Tibial nerve (tissue), 4 donors: ENCODE measurements at places on chromosomes 2 and 18.

GRCh38 chr2:7027956-7028655 is 110.9 kb downstream of the RNF144A start:
- no peak for DNase-seq

DNA sequence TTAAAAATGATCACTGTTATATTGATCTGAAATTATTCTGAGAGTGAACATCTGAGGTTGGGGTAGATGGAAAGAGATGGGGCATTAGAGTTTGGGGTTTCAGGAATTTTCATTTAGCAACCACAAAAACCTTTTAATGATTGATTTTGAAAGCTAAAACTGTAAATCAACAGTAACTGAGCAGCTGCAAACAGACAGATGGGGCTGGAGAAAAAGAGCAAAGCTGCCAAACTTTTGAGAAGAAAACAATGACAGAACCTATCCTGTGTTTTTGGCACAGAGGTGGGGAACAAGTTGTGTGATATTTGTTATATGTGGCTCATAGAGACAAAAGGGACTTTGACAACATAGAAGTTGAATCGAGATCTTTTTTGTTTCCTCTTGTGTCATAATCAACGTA is 415.8 kb upstream of the DSEL start:
- DNase-seq: no peak

- no peak for DNase-seq
Measured at GRCh38 chr2:134372611-134373131, 118.8 kb downstream of the MGAT5 start.

DNA sequence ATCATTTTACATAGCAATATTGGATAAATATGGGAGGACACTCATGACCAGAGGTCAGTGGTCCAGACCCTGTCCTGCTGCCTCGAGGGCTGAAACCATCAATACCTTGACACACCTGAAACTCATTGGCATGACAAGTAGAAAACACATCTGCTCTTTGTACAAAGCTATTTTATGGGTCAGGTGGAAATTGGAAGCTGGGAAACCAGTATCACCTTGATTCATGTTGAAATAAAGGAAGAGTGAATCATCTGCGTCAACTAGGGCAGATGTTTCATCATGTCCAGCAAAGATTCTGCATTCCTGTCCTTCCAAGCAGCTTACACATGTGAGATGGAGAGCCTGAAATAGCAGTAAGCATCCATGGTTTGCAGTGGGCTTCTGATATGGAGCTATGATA is 80.0 kb upstream of the ERBB4 start:
- no peak for DNase-seq

- DNase-seq: no peak
Measured at GRCh38 chr18:24663026-24663425, 202.6 kb downstream of the HRH4 start.

DNA sequence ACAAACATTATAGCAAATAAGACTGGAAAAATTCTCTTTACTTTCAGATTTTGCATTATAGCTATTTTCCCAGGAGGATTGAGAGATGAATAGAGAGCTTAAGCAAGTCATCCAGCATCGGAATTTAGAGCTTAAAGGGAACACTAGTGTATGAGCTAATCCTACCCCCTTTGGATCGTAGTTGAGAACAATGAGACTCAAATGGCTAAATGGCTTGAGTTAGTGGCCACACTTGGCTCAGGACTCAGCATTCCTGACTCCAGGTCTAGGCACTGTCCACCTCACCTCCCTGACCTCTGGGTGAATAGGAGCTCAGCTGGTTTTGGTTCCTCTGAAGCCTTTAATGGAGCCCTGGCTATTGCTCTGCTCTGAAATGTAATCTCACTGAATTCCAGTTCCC is 97.5 kb upstream of the CXCR4 start:
- DNase-seq: no peak

DNA sequence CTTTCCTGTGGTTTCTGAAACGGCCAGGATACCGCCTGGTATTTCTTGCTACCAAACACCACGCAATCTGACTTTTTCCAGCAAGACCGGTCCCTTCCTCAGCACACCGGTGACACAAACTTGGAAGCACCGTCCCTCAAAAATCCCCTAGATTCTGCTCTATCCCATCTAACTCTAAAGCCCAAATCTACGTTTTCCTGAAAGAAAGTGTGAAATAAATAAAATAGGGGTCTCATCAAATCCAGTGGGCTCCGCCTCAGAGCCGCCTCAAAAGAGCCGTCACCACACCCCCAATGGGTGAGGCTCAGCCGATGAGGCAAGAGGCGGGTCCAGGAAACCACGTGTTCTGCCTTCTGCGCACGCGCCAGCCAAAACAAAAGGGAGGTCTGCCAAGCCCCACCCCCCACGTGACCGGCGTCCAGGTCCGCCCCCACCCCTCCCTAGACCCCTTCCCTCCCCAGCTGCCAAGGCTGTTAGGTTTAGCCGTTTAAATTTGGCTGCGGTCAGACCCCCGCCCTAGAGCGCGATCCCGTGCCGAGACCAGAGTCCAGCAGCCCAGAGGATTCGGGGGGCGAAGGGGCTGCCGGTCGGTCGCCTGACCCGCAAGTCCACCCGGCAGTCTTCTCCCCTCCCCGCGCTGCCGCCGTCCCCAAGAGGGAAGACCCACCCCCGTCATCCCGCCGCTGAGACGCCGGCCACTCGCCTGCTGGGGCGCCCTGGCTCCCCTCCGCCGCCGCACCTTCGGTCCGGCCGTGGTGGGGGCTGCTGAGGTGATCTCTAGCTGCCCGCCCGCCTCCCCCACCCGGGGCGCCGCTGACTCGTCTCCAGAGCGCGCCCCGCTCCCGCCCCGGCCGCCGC is 534 bp downstream of the KANSL1L start:
- DNase-seq: peak; percentile 94

GRCh38 chr2:75456111-75456510 is 104.6 kb downstream of the EVA1A start:
- DNase-seq: no peak

DNA sequence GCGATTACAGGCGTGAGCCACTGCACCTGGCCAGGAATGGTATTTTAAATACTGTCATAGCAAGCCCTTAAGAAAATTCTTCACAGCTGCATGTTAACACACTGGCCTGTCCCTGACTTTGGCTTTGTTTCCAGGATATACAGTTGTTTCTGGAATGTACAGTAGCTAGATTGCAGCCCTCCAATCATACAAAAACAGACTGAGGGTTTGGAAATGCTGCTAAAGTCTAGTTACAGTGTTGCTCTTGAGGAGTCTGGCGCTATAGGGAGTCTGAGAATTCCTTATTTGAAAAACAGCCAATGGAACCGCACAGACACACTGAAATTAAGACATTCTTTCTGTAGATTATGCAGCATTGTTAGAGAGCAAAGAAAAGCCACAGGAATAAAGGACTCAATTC is 37.7 kb downstream of the STON1 start:
- DNase-seq: no peak

GRCh38 chr2:39413063-39413737 is 23.9 kb downstream of the MAP4K3 start:
- DNase-seq: no peak

DNA sequence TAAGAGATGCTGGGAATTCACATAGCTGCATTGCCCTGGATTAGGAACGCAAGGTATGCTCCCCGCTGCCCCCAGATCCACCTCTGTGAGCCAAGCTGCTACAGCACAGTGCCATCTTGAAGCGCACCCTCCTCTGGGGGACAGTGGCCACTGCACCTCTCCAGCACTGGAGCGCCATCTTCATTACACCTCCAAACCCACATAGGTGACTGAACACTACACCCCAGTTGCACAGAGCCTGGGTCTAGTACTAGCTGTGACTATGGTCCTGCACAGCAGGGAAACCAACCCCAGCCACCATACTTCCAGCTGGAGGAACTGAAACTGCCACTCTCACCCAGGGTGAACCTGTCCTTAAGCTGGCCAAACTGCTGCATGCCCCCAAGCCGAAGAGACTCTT is 84.6 kb downstream of the TMEM237 start:
- no peak for DNase-seq

- no peak for DNase-seq
Measured at GRCh38 chr2:150572961-150573395, 85.5 kb upstream of the RND3 start.

DNA sequence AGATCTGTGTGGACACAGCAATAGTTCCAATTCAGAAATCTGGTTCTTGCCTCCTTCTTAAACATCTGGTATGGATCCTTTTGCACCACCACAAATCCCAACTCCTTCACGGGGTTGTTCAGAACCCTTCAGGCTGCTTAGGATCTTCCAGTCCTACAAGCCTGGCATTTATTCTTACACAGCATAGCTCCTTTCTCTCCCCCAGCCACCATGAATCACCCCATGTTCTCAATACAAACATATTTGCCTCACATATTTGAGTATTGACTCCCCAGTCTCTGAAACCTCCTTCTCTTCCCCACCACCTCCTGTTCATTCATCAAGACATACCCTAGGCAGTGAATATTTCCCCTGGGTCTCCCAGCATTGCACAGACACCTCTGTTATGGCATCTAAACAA is 155.2 kb downstream of the ALK start:
- DNase-seq: no peak

- no peak for DNase-seq
Measured at GRCh38 chr2:188381614-188382013, 89.9 kb downstream of the GULP1 start.

DNA sequence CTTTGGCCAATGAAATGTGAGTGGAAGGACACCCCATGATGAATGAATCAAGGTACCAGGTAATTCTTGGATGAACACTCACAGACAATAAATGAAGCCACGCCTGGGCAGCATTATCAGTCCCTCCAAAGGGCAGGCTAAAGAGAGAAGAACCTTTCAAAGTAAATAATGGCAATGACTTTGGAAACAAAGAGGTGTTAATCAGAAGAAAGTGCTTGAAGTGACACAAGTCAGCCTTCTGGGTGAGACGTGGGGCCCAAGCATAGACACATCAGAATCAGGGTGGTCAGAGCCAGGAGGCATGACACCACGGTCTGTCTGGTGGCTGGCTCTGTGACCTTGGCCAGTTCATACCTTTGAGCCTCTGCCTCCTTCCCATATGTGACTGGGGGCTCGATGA is 103.3 kb downstream of the POLR1A start:
- no peak for DNase-seq

- DNase-seq: peak; percentile 10
Measured at GRCh38 chr2:44016282-44016681, 20.5 kb upstream of the LRPPRC start.

GRCh38 chr2:75424936-75425619 is 135.7 kb downstream of the EVA1A start:
- DNase-seq: no peak

GRCh38 chr2:202479090-202479489 is 103.0 kb downstream of the BMPR2 start:
- DNase-seq: no peak

DNA sequence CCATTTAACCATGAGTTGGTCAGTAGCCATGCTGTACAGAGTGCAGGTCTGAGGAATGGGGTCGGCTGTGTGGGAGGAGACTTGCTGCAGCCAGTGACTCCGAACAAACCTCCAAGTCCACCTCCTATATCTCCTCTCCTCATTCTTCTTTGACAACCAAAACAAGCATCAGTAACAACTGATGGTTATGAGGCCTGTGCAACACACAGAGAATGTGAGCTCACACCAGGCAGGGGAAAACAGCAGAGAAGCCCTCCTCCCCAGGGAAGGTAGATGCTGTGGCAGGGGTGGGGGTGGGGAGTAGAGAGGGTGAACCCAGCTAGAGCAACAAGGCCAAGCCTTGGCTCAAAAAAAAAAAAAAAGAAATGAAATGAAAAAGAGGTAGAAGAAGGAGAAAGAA is 12.3 kb upstream of the CNGA3 start:
- DNase-seq: no peak

DNA sequence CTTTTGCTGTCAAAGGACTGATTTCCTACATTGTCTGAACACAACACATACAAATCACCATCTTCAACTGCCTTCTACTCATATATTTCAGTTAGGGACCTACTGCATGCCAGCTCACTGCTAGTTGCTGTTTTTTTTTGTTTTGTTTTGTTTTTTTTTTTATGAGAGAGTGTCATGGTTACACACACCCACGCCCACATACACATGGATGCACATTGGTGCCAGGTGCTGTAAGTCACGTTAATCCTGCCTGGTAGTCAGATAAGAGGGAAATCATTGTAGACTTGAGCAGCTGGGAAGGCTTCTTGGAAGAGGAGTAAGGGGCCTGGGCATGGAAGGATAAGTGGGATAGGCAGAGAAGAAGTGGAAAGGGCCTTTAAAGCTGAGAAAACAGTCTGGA is 209.9 kb downstream of the TDRD15 start:
- no peak for DNase-seq

DNA sequence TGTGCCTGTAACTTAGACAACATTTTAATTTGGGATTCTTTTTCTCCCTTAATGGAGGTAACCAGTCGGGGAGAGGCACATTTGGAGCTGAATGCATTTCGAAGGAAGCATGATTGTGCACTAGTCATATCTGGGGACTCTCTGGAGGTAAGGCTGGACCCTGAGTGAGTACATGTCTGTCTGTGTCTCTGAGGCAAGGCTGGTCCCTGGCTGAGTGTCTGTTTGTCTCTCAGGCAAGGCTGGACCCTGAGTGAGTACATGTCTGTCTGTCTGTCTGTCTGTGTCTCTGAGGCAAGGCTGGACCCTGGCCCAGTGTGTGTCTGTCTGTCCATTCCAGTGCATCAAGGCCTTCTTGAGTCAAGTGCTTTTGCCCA is 51.5 kb upstream of the NFATC1 start:
- DNase-seq: no peak

DNA sequence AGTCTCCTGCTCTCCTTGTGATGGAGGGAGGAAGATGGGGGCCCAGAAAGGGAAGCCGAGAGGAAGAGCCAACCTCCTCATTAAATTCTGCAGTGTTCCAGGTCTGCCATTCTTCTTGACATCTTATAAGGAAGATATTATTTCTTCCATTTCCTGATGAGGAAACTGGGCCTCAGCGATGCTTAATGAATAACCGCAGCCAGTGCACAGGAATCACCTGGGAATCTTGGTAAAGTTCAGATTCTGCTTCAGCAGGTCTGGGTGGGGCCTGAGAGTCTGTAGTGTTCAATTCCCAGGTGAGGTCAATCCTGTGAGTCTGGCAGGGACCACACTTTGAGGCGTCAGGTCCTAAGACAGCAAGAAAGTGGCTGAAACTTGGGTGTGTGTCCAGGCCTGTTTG is 17.3 kb downstream of the PCARE start:
- DNase-seq: no peak

DNA sequence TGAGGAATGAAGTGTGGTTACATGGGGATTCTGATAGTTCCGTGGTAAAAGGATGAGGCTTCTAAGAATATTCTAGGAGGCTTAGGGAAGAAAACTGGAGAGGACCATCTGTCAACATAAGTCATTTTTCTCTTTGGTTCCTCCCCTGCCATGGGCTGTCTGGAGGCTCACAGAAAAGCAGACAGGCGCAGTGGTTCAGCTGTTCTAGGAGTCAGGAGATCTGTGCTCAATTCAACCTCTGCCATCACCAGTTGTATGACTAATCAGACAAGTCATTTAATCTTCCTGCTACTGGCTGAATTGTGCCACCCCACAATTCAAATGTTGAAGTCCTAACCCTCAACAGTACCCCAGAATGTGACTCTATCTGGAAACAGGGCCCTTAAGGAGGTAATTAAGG is 36.4 kb downstream of the ADAM17 start:
- no peak for DNase-seq

GRCh38 chr2:5035057-5035488 is 657.1 kb upstream of the SOX11 start:
- DNase-seq: no peak

- DNase-seq: no peak
Measured at GRCh38 chr2:155895016-155895415, 437.5 kb downstream of the NR4A2 start.
